ENCODE measurements at places on chromosomes 3 and 15.

- DNase-seq = no peak
Observed at GRCh38 chr3:184506561-184506991, 55.0 kb upstream of the EPHB3 start.

DNA sequence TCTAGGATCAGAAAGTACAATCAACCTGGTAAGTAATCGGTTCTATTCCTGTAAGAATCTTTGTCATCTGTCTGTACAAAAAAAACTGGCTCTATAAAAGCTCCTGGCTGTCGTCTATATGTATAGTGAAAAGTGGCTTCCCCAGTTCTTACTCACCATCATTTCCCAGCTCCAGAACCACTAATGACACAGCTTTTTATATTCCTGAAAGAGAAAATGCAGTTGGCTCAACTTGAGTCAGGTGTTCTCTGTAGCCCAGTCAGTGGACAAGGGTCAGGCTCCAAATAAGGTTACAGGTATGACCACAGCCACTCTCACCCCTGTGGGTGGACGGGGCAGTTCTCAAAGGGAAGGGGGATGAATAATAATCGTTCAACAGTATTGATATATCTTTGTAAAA is 85.1 kb downstream of the AP4E1 start:
- no peak for DNase-seq

DNA sequence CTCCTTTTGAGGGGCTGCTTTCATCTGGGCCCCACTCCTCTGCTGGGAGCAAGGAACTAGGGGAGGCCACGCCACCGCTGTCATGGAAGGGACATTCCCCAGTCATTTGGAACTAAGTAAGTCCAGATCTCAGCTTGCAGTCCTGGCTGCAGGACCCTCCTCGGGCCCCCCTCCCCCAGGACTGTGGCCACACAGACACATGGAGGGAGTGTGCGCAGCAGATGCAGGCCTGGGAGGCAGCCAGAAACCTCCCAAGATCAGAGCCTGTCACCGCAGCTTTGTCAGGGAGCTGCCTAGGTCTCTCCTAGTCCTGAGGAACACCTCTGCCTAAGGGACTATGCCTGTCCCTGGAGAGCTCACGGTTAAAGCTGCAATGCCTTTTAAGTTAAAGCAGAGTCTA is 7.3 kb upstream of the SEMA3F start:
- no peak for DNase-seq

- DNase-seq = no peak
Observed at GRCh38 chr3:181782306-181782954, 70.7 kb downstream of the SOX2 start.

DNA sequence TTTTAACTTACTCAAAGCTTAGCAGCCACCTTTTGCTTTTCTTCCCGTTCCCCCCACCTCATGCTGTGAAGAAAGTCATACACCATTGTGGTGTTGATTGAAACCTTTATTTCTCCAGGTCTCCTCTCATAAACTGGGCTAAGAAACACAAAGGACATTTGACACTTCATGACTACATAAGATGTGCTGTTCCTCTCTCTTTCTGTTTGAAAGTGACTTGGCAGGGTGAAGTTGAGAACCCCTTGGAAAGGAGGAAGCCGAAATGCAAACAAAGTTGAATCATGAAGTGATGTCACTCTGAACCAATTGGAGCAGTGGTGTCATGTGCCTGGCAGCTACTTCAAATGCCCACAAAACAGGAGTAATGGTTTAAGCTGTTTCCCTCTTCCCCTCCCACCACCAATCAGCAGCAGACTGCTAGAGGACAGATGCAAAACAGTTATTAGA is 174.7 kb downstream of the IGF1R start:
- no peak for DNase-seq

DNA sequence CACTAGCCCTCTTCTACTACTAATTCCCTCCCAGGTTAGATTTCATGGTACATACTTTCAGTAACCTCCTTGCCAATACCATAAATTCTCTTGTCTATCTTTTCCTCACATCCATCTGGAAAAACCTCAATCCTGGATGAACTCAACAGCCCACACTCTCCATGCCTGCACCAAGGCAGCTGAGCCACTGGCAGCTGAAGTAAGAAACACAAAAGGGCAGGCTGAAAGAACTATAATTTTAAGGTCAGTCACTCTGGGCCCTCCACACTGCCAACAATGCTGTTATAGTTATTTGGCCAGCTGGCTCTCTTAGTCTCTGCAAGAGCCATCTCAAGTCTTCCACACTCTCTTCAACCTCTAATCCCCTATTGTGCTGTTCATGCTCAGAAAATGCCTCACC is 15.1 kb upstream of the TIPARP start:
- DNase-seq = no peak

DNA sequence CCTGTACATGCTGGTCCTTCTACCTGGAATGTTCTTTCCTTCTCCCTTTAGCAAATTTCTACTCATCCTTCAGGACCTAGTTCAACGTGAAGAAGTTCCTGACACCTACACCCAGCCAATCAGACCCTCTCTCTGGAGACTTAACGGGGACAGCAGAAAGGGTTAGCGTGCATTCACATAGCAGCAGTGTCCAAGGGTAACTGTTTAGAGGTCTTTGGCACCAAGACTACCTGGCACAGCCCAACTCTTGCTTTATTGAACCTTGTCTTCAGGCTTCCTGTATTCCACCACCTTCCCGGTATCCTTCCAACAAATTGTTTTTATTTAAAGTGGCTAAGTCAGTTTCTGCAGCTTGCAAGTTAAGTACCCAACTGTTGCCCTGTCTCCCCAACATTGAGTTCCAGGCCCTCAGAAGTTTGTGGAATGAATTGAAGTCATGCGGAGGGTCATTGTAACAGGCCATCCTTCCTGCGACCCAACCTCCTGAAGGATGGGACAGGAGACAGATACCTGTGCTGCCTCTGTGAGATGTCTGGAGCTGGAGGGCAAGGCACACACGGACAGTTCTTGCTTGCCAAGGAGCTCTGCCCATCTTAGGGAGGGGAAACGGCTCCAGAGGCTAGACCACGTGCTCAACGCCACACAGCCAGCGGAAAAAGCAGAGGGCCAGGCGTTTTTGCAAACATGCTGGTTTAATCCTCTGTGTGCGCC is 14.4 kb upstream of the WNT7A start:
- no peak for DNase-seq

- DNase-seq = no peak
Observed at GRCh38 chr3:113662824-113663223, 33.6 kb downstream of the USF3 start.

DNA sequence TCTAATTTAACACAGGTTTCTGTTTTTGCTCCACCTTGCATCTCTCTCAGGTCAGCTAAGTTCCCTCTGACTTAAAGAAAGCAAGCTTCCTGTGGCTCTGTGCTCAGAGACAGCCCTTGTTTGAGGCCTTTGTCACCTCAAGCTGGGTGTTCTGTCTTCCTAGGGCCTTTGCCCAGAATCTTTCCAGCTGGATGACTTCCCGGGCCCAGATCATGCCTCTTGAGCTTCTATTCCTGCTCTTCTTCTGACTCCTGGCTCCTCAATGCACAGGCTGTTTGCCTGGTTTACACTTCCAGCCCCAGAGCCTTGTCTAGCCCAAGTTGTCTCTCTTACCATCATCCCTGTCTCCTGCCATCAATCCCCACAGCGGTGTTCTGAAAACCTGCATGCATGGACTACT is 300.6 kb downstream of the VPS13C start:
- no peak for DNase-seq

GRCh38 chr15:69035205-69035917 is 20.9 kb downstream of the NOX5 start:
- no peak for DNase-seq

DNA sequence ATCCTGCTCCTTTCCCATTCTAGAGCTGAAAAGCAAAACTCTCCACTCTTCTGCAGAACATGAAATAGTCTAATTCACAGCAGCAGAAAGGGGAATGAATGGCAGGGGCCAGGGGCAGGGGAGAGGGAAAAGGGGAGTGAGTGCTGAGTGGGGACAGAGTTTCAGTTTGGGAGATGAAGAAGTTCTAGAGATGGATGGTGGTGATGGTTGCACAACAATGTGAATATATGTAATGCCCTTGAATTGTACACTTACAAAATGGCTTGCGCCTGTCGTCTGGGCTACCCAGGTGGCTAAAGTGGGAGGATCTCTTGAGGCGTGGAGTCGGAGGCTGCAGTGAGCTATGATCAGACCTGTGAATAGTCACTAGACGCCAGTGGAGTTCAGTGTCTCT is 78.5 kb upstream of the MEF2A start:
- no peak for DNase-seq

GRCh38 chr15:58178668-58179067 is 40.5 kb downstream of the AQP9 start:
- DNase-seq = no peak
